Activated naive CD4-positive, alpha-beta T cell treated with anti-CD3 and anti-CD28 coated beads for 36 hours (primary cell): ENCODE measurements at places on chromosomes 5 and 9. TPM values are rescaled to one million over a fixed set of nuclear protein-coding genes. Genes with fewer than 3 reads are reported as not detected.
A peak's percentile ranks its signal among the peaks of the same experiment; 100 is the strongest.

DNA sequence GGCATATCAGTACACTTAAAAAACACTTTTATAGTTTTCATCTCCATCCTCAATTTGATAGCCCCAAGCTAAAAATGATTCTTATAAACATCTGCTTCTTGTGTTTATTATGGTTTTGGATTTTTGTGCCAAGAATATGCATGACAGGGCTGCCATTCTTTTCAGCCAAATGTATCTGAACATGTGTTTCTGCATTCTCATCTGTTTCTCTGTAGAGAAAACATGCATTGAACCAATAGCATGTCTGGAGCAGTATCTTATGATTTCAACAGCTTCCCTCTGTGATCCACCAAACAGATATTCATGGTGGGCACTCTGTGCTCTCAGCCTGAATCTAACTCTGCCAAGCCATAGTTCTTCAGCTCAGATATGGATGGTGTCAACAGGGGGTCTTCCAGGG is 99.3 kb upstream of the ERCC6L2 start:
- DNase-seq, result no peak

- no peak for DNase-seq
Measured at GRCh38 chr5:89930591-89931392, 478.8 kb downstream of the CETN3 start.

- no peak for DNase-seq
Measured at GRCh38 chr5:143263272-143263810, 140.1 kb downstream of the NR3C1 start.

- no peak for DNase-seq
Measured at GRCh38 chr5:10894445-10895054, 133.5 kb upstream of the DAP start.

GRCh38 chr9:108356806-108357205 is 499.0 kb downstream of the ACTL7B start:
- no peak for DNase-seq

DNA sequence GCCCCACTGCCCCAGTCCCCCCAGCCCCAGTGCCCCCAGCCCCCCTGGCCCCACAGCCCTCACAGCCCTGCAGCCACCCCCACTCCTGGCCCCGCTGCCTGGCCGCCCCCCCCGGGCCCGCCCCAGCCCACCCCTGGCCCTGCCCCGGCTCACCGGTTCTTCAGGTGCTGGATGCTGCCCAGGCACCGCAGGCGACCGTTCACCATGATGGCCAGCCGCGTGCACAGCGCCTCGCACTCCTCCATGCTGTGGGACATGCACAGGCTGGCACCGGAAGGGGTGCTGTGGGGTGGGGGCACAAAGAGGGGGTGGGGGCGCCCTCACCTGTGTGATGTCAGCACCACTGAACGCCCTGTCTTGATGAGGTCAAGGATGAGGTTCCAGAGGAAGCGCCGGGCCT is 12.8 kb upstream of the CLIC3 start:
- no peak for DNase-seq

DNA sequence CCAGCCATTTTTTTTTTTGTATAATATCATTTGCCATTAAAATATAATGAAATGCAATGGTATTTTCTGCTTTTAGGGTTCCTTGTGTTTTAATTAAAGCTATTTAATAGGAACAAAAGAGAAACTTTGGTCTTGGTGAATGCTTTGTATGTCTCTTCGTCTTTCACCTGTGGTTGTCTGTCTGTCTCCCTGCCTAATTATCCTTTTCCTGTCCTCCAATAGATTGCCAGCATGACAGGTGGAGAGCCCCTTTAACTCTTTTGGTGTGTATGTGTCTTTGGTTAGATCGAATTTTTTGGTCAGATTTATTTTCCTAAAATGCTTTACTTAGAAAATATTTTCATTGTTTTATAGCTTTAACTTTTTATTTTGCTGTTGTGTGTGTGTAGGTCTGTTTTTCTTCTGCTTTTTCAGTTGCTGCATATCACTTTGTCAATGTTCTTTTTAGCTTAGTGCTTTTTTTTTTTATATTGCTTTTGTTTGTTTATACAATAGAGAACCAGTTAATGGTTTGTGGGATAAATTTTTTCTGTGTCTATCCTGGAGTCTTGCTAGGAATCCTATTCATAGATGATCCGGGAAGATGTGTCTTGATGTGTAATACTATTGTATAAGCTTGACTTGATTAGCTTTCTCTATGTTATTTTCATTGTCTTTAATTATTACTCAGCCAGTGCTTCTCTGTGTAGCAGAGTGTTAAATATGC is 8.6 kb downstream of the CHMP5 start:
- no peak for DNase-seq

DNA sequence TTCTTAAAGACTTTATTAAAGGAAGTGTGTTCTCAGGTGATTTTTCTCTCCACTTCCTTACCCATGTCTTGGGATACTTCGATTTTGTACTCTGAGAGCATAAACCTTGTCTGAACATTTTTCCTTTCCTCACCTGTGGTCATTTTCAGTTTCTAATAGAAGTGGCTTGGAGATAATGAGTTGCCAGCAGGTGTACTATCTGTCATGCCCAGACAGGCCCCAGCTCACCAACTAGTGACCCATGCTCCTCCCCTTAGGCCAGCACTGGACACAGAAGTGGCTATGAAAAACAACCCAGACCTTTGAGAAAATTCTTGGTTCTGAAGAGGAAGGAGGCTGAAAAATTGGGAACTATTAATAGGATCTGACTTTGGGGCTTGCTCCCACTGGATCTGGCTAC is 49.2 kb upstream of the SMIM32 start:
- DNase-seq, result no peak

DNA sequence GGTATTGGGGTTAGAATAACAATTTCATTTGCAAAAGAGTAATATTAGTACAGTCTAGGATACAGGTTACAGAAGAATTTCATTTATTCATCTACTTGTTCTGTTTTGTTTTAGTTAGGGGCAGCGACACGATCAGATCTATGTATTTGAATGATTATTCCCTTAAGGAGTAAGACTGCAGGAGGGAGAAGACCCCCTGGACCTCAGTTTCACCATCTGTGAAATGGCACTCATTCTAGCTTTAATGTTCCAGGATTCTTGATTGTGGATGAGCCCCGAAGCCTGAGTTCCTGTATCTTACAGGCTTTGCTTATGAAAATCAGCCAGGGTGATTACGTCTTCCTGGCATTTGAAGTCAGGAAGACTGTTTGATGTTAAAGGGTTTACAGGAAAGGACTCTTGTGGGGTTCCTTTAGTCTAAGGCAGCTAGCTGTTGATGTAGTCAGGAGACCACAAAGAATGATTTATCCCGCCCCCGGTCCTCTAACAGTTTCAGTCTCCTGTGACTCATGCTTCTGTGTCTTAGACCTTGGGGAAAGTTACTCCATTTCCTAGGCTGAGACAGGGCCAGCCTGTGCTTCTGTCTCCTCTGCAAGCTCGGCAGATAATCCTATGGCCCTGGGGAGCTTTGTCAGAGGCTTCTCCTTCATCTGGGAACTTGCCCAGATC is 11.5 kb downstream of the SMIM3 start:
- peak; percentile 92 for DNase-seq

DNA sequence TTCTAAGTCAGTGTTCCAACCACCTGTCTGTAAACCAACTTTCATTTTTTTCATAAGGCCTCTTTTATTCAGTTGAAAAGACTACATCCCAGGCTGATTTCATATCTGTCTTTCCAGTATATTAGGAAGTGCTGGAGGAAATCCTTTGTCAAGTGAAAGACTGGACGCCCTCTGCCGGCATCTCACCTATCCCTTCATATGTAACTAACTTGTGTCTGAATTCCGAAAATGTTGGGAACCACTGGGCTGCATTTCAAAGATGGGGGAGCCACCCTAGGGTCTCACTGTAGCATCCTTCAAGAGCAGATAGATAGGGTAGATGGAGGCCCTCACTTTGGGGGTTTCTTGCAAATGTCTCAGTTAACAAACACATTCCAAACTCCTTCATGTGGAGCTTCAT is 569.8 kb downstream of the CTNND2 start:
- no peak for DNase-seq

DNA sequence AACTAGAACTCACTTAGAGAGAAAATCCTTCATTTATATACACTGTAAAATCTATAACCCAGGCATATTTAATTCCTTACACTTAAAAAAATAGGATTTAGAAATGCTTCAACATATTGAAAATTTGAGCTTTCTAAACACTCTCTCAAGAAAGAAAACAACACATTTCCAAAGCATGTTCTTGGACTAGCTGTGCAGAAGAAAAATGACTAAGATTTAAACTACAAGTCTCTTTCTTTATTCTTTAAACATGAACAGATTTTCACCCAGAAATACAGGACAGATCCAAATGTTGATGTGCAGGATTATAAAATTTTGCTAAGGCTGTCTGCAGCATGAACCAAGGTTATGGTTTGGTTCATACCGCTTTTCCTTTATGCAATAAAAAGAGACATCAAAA is 77.7 kb upstream of the TUSC1 start:
- DNase-seq, result no peak

- peak; percentile 64 for DNase-seq
Measured at GRCh38 chr9:112061152-112061740, 113.9 kb downstream of the SUSD1 start.

DNA sequence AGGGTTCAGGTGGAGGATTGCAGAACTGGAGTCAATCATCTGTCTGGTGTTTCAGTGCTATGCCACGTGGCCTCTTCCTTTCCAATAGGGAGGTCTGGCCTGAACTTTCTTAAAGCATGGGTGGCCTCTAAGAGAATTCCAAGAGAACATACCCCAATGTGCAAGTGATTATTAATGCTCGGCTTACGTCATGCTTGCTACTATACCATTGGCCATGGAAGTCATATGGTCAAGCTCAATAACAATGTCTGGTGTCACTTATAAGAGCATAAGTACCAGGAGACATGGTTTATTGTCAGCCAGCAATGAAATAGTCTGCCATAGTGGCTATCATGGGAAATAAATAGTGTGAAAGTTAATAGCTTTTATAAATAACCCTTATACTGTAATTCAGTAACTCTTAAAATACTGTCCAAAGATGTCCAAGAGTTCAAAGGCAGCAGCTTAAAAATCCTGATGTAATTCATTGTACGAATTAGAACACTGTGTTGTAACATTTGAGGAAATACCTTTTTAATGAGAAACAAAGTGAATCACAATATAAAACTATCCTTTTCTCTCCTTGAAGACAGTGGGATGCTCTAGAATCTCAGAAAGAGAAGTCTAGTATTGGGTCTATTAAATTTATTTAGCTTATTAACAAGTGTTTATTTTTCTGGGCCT is 355.4 kb upstream of the PRR16 start:
- DNase-seq, result no peak

DNA sequence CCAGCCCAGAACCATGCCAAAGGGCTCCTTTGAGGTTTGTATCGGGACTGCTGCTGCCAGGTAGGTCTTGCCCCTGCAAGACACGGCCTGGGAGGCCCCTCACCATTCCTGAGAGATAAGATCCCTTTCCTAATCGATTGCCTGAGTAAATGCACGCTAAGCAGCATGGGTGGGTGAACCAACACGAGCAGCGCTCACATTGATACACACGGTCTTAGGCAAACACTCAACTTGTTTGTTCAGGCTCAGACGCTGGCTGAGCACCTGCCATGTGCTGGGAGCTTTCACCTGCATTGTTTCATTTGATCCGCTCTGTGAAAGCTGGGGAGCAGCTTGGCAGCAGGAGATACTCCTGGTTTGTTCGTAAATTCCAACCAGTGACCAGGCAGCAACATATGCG is 76.9 kb upstream of the NEURL1B start:
- no peak for DNase-seq

- DNase-seq, result no peak
Measured at GRCh38 chr5:122761115-122761514, 13.8 kb upstream of the SNX2 start.

GRCh38 chr5:108481355-108481931 is 99.5 kb upstream of the FBXL17 start:
- DNase-seq, result no peak

GRCh38 chr5:33401482-33402390 is 39.0 kb upstream of the TARS1 start:
- no peak for DNase-seq

DNA sequence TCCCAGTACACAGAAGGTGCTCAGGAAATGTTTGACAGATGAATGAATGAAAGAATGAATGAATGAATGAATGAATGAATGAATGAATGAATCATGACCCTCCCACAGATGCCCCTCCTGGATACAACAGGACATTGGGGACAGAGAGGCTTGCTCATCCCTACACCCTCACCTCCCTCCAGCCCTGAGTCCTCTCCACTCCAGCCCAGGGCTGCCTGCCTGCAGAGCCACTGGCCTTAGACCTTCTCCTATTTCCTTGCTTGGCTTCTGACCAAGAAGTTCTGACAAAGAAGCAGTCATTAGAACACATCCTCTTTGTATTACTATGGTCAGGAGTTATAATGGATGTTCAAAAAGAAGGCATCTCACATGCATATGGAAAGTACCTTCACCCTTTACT is 240.7 kb upstream of the DAPK1 start:
- DNase-seq, result no peak

GRCh38 chr5:160602744-160603143 is 181.1 kb downstream of the PTTG1 start:
- DNase-seq, result no peak

DNA sequence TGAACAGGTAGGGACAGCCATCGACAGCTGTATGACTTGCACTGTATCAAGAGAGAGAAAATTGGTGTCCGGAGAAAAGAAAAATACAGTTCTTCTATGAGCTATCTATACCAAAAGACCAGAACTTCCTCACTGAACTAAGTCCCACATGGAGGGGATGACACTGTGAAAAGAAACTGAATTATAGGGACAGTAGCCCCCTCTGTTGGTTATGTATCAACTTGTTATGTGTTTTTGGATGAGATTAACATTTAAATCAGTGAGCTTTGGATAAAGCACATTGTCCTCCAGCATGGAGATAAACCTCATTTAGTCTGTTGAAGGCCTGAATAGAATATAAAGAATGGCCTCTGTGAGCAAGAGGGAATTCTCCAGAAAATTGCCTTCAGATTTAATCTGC is 176.6 kb upstream of the SH3GL2 start:
- no peak for DNase-seq

Gene F2RL1
- 3.0 TPM for total RNA-seq

Gene INSL6
- total RNA-seq, result not detected

Gene OSMR
- 0.43 TPM for total RNA-seq

Gene KCNV2
- total RNA-seq, result not detected

Gene GRIN3A
- not detected for total RNA-seq

Gene PCDHGB2
- not detected for total RNA-seq

Gene AQP7
- total RNA-seq, result not detected

Gene C9orf153
- total RNA-seq, result 0.40 TPM

Gene PRRX2
- total RNA-seq, result 0.83 TPM

Gene CDC20B
- total RNA-seq, result not detected

Gene CAPSL
- total RNA-seq, result 1.8 TPM

Gene ROPN1L
- total RNA-seq, result not detected

Gene CD72
- 4.5 TPM for total RNA-seq
